ENCODE measurements at places on chromosomes 2 and 18.

DNA sequence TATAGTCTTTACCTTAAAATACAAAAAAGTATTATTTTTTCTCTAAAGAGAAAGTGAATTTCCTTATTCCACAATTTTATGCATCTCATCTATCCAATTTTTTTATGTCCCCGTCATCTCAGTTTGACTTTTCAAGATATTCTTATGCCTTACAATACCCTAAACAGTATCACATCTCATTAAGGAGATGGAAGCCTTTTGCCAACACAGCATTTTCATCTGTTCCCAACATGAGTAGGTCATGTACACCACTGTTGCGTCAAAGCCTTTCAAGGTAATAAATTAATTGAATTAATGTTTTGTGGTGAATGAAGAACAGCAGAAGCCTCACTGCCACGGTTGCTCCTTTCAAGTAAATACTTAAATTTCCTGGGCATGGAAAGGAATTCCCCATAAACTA lies 299.4 kb downstream of the EPHA4 start:
- DNase-seq, result no peak

DNA sequence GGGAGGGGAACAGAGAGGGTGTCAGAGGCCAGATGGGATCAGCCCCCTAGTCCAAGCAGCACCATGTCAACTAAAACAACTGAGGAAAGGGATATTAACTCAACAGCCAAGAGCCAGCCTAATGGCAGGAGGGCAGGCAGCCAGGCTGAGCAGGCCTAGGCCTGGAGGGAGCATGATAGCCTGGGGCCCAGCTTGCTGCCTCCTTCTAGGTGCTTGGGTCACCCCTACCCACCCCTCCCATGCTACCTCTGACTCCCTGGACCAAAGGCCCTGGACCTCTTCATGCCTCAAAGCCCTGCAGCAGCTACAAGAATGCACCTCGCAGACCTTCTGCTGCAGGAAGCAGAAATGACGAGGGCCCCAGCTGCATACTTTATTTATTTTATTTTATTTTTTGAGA lies 22.1 kb upstream of the TNS1 start:
- no peak for DNase-seq

GRCh38 chr18:5998907-5999306 lies 103.6 kb upstream of the TMEM200C start:
- DNase-seq, result no peak

DNA sequence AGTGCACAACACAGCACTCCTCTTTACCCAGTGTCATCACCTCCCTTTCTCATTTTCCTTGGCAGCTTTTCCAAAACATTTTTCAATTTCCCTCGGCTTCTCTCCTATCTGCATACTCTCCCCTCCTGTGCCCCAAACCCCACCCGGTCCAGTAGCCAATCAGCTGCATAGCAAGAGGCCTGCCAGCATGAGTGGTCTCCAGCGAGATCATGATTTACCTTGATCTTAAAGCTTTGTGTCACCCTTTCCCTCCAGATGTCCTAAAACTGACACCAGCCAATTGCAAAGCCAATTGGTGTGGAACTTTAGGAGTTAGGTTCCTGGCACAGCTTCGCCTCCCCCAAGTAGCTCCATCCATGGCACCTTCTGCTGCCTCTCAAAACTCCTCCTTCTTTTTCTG lies 45.2 kb upstream of the SH3RF3 start:
- no peak for DNase-seq

DNA sequence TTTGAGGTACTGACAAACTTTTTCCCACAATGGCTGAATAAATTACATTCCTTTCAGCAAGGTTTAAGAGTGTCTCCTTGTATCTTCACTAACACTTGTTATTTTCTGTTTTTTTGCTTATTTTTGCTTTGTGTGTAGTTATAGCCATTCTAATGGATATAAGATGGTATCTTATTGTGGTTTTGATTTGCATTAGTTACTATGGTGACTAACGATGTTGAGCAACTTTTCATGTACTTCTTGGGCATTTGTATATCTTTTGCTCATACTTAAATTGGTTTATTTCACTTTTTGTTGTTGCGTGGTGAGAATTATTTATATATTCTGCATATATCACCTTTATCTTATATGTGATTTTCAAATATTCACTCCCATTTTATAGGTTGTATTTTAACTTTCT lies 79.9 kb upstream of the FSIP2 start:
- DNase-seq, result no peak

DNA sequence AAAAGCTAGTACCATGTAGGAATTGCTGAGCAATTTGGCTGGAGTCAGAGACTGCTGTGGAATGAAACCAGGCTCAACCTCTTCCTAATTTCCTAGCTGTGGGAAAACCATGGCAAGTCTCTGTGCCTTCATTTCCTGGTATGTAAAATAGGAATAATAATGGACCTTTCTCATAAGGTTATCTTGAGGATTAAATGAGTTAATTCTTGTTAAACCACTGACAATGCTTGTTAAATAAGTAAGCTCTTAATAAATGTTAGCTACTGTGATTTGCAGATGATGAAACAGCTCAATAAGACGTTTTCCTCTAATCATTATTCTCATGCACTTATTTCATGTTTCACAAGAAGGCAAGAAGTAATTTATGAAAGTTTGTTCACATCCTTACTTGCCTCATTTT lies 346.7 kb downstream of the RND3 start:
- DNase-seq, result no peak

DNA sequence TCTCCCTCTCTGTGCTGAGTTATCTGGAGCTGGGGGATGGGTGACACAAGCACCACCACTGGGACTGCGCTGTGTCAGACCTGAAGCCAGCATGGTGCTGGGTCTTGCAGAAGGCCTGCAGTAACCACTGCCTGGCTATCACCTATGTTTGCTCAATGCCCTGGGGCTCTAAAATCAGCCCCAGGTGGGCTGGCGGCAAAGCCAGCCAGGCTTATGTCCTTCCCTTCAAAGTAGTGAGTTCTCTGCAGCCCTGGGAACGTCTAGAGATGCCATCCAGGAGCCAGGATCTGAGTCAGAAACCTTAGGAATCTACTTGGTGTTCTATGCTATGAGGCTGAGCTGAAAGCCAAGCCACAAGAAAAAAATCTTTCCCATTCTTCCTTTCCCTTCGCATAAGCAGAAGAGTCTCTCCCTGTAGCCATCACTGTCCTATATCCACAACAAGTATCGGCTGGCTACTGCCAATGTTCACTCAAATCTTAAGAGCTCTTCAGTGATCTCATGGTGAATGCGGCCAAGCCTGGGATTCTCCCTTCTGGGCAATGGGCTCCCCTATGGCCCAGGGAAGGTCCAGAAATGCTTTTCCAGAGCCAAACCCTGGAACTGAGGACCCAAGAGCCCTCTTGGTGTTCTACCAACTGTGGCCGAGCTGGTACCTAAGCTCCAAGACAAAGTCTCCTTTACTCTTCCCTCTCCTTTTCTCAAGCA lies 248.7 kb downstream of the ZNF385B start:
- no peak for DNase-seq
